Foreskin keratinocyte (primary cell): ENCODE measurements at places on chromosomes 3 and 15. TPM values are rescaled to one million over a fixed set of nuclear protein-coding genes. Genes with fewer than 3 reads are reported as not detected.
A peak's percentile ranks its signal among the peaks of the same experiment; 100 is the strongest.

The CALML4 gene
- 4.3 and 4.4 TPM in 2 replicates for total RNA-seq

The MRPL3 gene
- total RNA-seq: 141 and 157 TPM in 2 replicates

The AGBL1 gene
- not detected in 2 replicates for total RNA-seq

The FETUB gene
- 0.07 TPM in 1 of 2 replicates, not detected in the other for total RNA-seq

The RARRES1 gene
- total RNA-seq: not detected in 2 replicates

The GRK7 gene
- total RNA-seq: not detected in 2 replicates

The IL17RB gene
- total RNA-seq: not detected in 2 replicates

The NPAP1 gene
- total RNA-seq: not detected in 2 replicates

The BBS4 gene
- 9.9 and 11.1 TPM in 2 replicates for total RNA-seq

The TIMP4 gene
- 0.14 TPM in 1 of 2 replicates, not detected in the other for total RNA-seq

DNA sequence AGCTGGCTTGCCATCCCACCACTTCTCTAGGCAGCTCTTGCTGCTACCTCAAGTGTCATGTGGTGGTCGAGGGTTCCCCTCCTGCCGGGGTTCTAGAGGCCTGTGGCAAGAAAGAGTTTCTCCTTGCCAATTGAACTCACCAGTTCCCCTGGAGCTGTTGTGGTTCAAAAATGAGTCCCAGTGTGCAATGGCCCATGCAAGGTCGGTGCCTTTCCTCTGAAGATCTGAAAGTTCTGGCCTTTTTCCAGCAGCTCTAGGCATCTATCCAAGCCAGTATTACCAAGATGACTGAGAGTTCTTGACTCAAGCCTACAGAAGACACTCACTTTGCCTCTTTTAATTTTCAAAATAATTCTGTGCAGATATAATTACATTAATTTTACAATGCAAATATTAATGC, 163.6 kb downstream of the KCNMB2 start:
- DNase-seq: no peak

DNA sequence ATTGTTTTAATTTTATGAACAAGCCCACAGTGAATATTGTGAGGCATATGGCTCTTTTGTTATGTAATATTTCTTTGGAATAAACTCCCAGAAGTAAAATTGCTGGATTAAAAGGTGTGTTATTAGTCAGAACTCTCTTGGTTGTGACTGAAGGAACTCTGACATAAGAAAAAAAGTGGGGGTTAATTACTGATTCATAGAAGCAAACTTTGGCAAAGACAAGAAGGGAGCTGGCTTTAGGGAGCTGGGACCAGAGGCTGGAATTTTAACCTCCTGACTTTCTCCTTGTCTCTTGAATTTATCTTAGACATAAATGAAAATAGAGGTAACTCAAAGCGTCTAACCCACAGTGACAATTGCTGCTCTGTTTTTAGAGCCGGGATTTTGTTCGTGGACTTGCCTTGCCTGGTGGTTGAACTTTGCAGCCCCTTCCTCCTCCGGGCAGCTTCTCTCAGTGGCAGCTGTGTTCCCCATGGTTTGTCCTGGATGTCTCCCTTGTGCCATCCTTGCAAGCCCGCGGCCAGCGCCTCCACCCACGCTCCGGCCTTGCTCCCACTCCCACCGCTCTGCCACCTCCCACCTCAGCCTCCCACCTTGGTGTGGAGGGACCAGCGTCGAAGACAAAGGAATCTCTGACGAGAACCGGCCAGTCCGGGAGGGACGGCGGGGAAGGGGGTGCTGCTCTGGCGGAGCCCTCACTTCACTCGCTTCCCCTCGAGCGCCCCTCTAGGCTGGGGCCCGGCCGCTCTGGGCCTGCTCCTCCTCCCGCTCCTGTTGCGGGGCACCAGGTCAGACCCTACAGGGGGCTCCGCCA, 28.0 kb downstream of the ARHGAP31 start:
- no peak for DNase-seq

- no peak for DNase-seq
These were observed 33.8 kb downstream of the SLC9A9 start for GRCh38 chr3:143814443-143814889.

- no peak for DNase-seq
These were observed 251.0 kb downstream of the KCNH8 start for GRCh38 chr3:19399356-19399755.

DNA sequence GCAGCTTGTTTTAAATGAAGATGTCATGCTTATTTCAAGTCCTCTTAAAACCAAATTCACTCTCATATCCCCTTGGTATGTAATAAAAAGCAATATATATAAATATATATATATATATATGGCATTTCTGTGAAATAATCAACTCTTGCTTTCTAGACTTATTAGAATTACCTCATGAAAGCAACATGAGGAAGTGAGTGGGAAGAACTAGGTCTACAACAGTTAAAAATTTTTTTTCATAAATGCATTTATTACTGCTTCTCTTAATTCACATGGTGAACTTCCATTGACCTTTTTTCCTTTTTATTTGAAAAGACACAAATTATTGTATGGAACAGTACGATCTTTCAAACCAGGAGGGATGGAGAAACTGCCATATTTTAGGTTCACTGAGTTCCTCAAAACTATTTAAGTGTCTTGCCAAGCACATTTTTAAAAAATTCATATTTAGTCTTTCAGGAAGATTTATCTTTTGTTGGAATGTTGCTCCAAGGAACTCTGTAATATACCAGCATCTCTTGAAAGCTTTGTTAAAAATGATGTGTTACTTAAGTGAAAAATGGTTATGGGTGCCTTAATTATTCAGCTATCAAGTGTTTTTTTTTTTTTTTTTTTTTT, 185.2 kb downstream of the GHSR start:
- no peak for DNase-seq

- DNase-seq: no peak
These were observed 173.4 kb downstream of the MYRIP start for GRCh38 chr3:39982665-39983357.

GRCh38 chr3:111968319-111969054, 10.3 kb upstream of the ABHD10 start:
- DNase-seq: no peak

DNA sequence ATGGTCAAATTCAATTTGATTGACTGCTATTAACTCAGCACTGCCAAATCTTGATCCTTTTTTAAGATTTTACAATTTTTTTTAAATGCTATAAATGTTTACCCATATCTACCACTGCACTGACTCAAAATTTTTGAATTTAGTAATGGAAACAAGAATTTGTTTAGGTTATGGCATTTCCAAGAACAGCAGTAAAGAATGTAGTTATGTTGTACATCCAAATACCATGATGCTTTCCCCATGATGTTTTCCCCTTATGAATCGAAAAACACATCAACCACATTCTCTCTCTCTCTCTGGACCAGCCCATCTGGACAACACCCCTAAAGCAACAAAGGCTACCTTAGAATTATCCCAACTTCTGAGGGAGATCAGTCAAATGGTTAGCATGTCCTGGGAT, 14.2 kb downstream of the CHRM5 start:
- DNase-seq: no peak

GRCh38 chr3:43289401-43289800, 3.1 kb downstream of the SNRK start:
- no peak for DNase-seq

DNA sequence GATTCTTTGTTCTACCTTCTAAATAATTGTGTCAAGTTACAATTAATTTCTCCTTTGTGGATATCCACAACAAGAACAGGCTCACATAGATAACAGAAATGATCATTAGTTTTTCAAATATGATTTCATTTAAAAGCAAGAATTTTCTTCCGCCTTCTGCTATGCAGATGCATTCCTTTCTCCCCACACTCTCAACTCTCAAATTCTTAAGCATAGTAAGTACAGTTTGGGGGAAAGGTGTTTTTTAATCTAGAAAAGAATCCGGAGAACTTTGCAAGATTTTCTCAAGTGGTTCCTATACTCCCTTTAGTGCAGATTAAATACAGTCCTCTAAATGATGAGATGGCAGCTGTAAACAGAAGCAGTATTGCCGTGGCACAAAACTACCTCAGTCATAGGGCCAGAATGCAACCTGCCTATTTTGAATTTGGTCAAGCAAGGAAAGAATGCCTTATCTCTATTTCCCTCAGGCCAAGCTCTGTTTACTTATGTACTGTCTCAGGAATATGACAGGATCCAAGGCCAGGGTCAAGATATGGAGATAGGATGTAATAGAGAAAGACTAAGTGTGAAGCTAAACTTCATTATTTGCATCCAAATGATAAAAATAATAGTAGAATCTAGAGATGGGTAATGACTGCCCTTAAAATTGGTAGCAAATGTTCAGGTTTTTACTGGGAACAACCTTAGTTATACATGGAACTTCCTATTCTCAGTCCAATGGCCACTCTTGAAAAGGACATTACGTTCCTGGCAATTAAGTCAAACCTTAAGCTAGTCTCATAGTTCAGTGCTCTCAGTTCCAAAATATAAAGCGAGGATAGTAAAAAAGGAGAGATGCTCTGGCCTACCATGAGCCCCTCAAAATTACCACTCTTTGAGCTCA, 77.3 kb upstream of the PHLDB2 start:
- DNase-seq: no peak

DNA sequence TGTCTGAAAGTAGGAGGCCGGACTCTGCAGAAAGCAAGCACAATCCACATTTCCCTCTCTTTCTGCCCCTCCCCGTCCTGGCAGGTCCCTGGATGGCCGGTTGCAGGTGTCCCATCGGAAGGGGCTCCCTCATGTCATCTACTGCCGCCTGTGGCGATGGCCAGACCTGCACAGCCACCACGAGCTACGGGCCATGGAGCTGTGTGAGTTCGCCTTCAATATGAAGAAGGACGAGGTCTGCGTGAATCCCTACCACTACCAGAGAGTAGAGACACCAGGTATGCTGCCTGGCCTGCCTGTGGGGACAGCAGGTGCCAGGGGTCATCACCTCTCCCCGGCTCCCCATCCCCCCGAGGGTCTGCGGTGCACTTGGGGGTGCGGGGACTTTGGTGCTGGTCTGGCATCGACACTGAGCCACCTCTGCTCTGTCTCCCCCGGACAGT, 89.6 kb downstream of the AAGAB start:
- no peak for DNase-seq

DNA sequence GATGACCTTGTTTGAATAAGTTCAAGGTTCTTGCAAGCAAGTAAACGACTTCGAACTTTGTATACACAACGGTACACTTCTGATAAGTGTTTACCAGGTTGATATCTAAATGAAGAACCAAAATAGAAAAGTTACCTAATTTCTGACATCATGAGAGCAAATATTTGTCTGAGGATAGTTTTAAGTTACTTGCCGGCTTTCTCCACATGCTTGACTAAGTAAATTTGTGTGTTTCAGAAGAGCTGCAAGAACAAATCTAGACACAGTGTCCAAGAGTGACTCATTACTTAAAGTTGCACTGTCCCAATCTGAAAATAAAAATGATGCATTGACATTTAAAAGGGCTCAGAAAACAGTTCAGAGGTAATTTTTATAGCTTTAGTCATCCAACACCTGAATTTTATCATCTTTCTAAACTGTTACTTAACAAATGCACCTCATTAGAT, 115.1 kb downstream of the HERC1 start:
- peak; percentile 83 for DNase-seq

- no peak for DNase-seq
These were observed 7.0 kb upstream of the NIPA2 start for GRCh38 chr15:22831473-22831872.

GRCh38 chr3:68121287-68121686, 466.9 kb upstream of the SUCLG2 start:
- DNase-seq: no peak

DNA sequence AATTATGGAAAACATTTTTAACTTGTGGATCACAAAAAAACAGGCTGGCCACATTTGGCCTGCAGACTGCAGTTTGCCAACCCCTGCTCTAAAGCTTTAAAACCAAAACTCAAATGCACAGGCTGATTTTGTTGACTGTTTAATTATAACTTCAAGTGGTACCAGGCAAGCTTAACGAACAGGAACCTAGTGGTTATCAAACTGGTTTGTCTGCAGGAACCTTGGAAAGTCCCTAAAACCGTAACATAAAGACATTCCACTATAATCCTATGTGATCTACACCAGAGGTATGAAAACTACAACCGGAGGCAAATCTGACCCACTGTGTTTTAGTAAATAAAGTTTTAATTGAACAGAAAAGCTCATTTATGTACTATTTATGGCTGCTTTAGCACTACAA, 52.4 kb downstream of the TBL1XR1 start:
- DNase-seq: peak; percentile 39

DNA sequence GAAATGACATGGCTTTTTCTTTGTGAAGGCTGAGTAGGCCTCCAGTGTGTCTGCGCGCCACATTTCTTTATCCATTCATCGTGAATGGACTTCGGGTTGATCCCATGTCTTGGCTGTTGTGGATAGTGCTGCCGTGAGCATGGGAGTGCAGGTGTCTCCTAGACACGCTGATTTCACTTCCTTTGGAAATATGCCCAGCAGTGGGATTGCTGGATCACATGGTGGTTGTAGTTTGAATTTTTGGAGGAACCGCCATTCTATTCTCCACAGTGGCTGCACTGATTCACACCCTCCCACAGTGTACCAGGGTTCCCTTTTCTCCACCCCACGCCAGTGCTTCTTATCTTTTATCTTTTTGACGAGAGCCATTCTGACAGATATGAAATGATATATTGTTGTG, 171.7 kb downstream of the NSMCE3 start:
- DNase-seq: no peak

DNA sequence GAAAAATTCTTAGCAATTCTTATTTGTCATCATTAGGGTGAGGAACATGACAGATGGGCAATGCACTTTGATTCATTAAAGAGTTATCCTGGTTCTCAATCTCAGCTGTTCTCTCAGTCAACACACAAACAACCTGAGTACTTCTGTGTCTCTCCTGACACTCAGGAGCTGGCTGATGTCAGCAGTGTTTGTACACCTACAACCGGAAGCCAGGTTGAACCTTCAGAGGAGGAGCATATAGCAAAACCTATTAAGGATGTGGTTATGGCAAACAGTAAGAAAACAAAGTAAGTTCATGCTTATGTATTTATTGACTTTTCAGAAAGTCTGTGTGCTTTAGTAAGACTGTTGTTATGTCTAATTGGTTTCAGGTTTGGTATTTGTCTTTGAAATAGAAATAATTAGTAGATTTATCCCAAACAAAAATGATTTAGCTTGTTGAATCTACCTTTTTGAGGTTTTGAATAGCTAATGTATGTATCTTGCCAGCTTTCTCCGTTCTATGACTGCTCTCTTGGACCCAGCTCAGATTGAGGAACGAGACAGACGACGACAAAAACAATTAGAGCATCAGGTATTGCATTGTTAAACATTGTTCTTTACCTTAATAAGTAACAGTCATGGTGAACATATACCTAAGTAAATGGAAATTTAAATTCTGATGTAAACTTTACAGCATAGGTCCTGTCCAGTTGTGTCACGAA, 36.6 kb downstream of the CCDC66 start:
- DNase-seq: no peak

DNA sequence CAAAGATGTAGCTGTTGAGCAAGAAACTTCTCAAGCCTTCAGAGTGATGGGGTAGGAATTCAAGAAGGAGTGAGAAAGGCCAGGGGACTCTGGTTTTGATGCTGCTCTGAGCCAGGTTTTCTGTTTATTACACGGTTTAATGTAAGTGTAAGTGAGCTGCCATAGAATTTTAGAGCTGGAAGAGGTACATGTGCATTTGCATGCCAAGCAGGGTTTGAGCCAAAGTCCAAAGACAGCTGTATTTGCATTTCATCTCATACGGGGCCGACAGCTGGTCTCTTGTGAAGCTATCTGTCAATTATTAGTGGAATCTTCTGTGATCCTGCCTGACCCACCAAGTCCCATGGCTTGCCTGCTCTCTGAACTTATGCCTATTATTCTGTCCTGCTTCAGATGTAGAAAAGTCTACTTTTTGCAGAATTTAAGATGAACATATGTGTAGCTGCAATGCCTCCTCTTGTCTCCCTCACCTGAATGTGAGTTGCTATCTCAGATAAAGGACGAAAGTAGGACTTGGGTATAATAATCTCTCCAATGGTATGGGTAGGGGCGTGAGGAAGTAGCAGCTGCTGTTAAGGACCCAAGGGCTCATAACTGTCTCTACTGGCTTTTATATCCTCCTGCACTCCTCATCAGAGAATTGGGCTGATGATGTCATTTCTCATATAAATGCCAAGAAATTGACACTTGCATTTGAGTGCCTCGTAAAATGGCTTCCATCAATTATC, 160.0 kb downstream of the SQOR start:
- DNase-seq: no peak
